ENCODE measurements at places on chromosomes 2 and 18.
A peak's percentile ranks its signal among the peaks of the same experiment; 100 is the strongest.

GRCh38 chr2:191845876-191846514 is 893 bp downstream of the CAVIN2 start:
- no peak for DNase-seq

GRCh38 chr18:26764586-26764985 is 100.9 kb downstream of the AQP4 start:
- no peak for DNase-seq

DNA sequence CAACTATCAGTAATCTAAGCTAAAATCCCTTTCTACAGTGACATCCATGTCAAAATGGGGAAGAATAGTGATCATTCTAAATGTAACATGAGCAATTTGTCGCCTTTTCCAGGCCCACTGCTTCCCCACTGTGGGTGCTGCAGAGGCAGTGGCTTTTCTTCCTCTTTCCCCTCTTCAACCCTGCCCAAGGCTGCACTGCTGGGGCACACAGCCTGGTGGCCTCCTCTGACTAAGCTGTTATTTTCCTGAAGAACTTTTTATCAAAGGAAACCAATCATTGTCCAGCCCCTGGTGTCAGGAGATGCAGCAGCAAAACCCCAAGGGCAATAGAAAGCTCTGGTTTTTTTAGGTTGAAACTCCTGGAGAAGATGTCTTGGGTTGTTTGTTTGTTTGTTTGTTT is 117.6 kb upstream of the KLF7 start:
- no peak for DNase-seq

DNA sequence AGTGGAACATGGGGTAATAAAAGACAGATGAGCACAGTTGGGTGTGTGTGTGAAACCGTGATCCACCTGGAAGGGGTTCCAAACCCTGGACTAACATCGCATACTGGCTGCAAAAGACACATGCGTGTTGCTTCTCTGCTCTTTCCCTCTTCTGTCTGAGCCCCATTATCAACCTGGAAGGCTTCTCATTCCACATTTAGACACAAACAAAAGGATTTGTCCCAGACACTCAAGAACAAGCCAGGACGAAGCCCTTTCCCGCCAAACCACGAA is 7.0 kb upstream of the SP9 start:
- DNase-seq, result no peak

DNA sequence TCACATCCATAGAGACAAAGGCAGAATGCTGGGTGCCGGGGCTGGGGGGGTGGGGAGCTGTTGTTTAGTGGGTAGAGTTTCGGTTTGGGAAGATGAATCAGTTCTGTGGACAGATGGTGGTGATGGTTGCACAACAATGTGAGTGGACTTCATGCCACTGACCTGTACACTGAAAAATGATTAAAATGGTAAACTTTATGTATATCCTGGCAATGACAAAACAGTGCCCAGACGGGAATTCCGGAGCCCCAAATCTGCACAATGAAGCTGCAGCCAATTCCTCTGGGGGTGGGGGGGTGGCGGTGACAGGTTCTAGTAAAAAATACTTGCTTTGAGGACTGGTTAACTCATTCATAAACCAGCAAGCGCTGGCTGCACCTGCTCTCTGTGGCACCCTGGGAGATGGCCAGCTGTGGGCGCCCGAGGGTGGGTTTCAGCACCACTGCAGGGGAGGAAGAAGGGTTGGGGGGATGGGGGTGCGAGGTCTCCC is 81.8 kb upstream of the HPCAL1 start:
- DNase-seq, result no peak

- no peak for DNase-seq
These were observed 177.6 kb upstream of the SESTD1 start for GRCh38 chr2:179442206-179442605.

DNA sequence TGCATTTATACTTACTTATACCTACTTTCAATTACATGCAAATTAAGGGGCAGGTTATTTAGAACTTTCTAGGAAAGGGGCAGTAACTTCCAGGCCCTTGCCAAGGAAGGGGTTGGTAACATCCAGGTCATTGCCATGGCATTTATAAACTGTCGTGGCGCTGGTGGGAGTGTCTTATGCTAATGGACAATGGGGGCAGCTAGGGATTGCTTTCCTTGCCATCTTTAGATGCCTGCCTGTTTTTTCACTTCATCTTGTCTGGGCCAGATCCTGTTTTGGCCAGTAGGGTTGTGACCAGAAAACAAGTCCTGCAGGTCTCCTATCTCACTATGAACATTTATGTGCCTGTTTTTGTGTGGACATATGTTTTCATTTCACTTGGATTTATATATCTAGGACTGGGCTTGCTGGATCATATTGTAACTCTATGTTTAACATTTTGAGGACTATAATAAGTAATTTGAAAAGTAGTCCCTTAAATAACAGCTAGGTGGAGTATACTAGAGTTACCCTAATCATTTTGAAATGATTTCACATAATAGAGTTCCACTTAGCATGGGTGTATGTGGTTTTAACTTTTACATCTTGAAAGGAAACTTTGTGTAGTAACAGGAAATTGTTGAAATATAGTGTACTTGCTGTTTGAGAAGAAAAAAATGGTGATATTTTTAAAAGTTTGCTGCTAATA is 56.1 kb downstream of the LCLAT1 start:
- no peak for DNase-seq

GRCh38 chr2:58572731-58573130 is 331.6 kb upstream of the FANCL start:
- DNase-seq, result peak; percentile 23

GRCh38 chr18:59343926-59344325 is 15.1 kb downstream of the LMAN1 start:
- no peak for DNase-seq

DNA sequence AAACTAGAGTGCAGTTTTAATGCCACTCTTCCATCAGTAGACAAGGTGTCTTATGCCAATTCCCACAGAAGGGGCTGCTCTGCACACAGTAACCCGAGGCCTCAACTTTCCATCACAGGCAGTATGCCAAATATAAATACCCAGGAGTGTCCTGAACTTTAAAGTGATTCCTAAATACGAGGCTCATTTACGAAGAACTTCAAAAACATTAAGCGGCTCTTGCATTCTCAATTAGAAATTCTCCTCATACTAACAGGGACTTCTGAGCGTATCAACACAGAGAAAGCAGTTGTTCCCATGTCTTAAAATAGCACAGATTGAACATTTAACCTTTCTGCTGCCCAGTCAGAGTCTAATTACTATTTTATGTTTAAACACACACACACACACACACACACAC is 638.6 kb downstream of the ERBB4 start:
- DNase-seq, result no peak

GRCh38 chr2:61091485-61091884 is 25.8 kb downstream of the SANBR start:
- DNase-seq, result no peak

DNA sequence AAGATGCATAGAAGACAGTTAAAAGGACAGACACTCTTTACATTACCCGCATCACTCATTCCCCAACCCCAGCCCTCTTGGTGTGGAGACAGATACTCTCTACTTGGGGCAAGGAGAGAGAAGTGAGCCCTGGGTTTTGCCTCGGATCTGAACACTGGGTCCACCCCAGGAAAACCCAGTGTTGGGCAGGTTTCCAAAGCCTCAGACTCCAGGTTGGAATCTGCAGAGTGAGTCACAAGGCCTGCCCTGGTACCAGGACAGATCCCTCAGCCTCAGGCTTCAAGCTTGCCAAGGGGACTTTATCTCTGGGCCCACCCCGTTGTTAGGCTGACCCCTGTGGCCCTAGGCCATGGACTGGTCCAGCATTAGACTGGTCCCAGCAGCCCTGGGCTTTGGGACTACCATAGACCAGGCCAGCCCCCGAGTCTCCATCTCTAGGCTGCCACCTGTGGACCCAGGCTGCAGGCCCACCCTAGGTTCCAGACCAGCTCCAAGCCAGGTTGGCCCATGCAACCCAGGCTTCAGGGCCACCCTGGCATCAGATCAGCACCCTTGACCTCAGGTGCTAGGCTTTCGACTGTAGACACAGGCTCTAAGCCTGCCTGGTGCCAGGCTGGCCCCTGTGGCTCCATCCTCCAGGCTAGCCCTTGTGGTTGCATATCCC is 112.8 kb downstream of the GULP1 start:
- DNase-seq, result no peak

GRCh38 chr18:2590303-2590702 is 18.9 kb downstream of the NDC80 start:
- no peak for DNase-seq

DNA sequence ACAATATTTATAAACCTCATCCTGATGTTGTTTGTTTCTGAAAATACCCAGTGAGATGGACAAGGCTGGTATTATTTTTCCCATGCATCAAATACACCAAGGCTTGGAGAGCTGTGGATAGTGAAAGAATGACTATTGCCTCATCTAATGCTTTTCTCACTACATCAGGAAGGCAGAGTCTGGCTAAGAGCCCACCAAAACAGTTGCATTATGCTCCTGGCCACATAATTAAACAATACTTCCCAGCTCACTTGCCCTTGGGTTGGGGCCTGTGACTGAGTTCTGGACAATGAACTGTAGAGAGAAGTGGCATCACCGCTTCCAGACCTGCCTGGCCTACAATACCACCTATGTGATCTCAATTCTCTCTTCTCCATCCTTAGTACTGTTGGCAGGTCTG is 46.4 kb upstream of the REEP1 start:
- no peak for DNase-seq

DNA sequence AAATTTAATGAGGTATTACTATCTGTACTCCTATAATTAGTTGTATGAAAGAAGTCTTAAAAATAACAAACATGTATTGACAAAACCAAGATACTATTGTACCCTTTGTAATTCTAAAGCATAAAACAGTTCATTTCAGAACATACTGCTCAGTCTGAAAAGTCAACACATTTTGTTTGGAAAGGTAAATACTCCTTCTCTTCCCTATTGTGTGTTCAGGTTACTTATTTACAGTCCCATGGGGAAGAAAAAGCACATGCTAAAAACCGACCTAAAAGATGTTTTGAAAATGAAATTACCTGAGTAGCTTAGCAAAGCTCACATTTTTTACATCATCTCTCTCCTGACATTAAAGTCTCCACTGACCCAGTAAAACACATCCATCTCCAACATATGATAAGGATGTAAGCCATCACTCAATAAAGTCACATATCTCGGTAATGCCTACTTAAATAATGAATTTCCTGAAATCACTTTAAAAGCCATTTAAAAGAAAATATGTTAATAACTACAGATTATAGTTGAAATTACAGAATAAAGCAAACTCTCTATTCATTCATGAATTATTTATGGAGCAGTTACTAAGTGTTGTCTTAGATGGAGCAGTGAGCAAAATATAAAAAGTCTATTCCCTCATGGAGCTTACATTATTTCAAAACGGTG is 75.6 kb upstream of the FZD5 start:
- DNase-seq, result no peak

- no peak for DNase-seq
These were observed 879.8 kb upstream of the PIK3C3 start for GRCh38 chr18:41075212-41075611.

GRCh38 chr18:993560-993959 is 88.9 kb downstream of the ADCYAP1 start:
- no peak for DNase-seq

DNA sequence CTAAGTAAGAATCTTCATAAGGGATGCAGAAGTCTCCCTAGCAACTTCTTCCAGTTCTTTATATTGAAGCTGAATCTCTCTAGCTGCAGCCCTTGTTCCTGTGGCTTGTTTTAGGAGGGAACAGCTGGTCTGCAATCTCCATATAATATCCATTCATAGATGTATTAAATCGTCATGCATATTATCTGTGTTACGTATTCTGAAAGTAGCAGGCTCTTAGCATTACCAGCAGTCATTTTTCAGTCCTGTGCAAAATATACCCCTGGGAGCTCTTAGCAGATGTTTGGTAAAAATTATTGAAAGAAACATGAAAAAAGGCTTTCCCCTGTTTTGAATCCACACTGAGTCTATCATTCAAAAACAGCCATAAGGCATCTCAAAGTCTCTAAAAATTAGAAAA is 385.3 kb downstream of the IRS1 start:
- DNase-seq, result no peak

- no peak for DNase-seq
These were observed 15.5 kb upstream of the METTL21A start for GRCh38 chr2:207640661-207641060.

DNA sequence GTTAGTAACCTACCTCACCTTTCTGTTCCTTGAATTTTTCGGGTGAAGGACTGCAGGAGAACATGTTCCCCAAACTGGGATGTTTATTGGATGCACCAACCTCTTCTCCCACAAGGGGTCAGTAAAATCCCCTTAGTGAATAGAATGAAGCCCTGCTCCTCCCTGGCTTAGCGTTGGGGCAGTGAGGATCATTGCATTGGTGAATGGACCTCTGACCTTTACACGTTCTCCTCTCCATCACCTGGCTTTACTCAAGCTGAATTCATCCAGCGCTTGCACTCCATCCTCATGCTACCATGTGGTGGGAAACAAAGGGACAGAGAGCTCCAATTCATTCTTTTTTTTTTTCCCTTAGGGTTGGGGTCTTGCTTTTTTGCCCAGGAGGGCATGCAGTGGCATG is 157.2 kb downstream of the MIB1 start:
- DNase-seq, result no peak

GRCh38 chr2:69933254-69933828 is 18.4 kb downstream of the MXD1 start:
- DNase-seq, result no peak

GRCh38 chr2:50221106-50221505 is 810.8 kb downstream of the NRXN1 start:
- DNase-seq, result no peak
